ENCODE measurements at places on chromosomes 4 and X. TPM values are rescaled to one million over a fixed set of nuclear protein-coding genes. Genes with fewer than 3 reads are reported as not detected.

CTAG2 gene
- total RNA-seq: not detected

DNA sequence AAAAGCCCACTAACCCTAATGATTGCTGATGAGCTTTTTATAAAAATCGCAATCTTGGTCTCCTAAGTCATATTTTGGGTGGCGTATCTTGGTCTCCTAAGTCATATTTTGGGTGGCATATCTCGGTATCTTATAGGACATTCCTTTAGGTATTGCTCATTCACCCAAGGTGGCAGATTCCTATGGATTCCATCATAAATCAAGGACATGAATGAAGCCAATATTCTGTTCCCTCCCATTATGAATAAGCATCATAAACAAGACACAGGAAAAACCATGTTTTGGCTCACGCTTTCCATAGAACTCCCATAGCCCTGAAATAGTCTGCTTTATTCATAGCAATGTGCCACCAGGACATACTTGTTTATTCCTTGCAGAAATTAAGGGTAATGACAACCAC lies 95.0 kb upstream of the CD99 start:
- ATAC-seq: no peak

- no peak for ATAC-seq
Measured at GRCh38 chrX:24566240-24566639, 80.9 kb downstream of the PCYT1B start.

DNA sequence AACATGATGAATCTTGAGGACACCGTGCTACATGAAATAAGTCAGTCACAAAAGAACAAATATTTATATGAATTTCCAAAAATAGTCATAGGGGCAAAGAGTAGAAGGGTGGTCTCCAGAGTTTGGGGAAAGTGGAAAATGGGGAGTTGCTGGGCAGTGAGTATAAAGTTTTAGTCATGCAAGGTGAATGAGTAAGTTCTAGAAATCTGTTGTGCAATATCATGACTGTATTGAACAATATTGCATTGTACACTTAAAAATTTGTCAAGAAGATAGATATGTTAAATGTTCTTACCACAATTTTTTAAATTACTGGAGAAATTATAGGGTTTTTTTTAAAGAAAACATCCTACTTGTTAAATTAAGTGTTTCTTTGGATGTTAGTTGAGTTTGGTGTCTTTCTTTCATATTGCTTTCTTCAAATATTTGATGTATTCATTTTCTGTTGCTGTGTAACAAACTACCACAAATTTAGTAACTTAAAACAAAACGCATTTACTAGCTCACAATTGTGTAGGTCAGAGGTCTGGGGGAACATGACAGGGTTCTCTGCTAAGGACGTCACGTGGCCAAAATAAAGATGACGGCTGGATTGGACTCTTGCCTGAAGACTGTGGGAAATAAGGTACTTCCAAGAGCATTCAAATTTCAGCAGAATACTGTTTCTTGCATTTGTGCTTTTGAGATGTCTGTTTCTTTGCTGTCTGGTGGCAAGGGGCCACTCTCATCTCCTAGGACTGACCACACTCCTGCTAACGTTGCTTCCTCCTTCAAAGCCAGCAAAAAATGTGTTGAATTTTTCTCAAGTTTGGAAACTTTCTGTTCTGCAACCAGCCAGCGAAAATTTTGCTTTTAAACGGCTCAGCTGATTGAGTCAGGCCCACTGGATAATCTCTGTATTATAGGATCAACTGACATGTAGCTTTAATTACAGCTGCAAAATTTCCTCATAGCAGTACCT lies 76.7 kb downstream of the CPEB2 start:
- ATAC-seq: no peak

GRCh38 chrX:116749943-116750342 lies 287.2 kb upstream of the CT83 start:
- ATAC-seq: no peak

- peak; percentile 64 for ATAC-seq
Measured at GRCh38 chrX:68177542-68177941, 255.8 kb downstream of the OPHN1 start.

GRCh38 chr4:141567326-141567915 lies 69.0 kb upstream of the IL15 start:
- no peak for ATAC-seq

DNA sequence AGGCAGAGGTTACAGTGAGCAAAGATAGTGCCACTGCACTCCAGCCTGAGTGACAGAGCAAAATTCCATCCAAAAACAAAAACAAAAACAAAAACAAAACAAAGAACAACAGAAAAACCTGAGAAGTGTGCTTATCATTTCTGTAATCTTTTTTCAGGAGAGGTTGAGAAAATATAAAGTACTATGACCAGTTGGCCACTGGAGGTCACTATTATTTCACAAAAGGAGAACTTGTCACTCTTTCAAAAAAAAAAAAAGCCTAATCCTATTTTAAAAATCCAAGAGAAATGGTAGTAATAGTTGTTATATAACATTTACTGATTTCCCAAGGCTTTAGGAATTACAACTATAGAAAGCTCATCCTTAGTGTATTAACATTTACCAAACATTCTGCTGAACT lies 24.9 kb upstream of the RNF150 start:
- no peak for ATAC-seq

DNA sequence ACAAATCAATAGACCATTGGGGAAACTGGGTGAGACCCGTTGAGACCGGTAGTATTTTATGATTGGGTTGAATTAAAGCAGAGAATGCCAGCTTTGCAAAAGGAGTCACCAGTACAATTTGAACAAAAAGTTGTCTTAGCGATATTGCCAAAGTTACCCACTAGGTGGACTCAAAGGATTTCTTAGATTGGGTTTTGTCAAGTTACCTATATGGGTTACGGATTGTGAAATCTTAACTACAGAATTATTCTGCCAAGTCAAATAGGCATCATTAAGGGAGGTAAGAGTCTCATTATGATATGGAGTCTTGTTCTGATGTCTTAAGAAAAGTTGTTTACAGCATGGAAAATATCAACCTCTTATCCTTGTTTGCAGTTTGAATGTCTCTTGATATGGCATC lies 15.0 kb upstream of the CT47A1 start:
- ATAC-seq: no peak

Measured in activated T-helper 17 cell treated with anti-CD3 and anti-CD28 coated beads, Interleukin-2, amount 50 U/mL, for 72 hours (primary cell).